ENCODE measurements at places on chromosomes 5 and 9. TPM values are rescaled to one million over a fixed set of nuclear protein-coding genes. Genes with fewer than 3 reads are reported as not detected.

DNA sequence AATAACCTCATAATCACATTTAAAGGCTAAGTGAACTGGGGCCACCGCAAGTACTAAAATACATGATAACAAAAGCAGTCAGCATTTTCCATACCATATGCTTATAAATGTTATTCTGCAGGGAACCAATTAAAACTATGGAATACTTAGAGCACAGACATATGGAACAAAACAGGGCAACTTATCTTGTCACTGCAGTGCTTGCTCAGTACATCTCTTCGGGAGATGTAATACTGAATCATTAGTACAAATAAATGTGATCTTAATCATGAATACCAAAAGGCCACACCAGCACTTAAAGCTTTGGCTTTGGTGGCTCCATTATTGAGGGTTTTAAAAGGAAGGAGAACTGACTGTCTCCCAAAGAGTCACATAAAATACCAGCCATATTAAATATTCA lies 32.1 kb downstream of the PRUNE2 start:
- peak overlapping the region; percentile 36 for H3K4me3 ChIP-seq
- no peaks in the 10 kb centered on the region for H3K36me3 ChIP-seq
- no peak for DNase-seq
- H3K27ac ChIP-seq: peak overlapping the region; percentile 92
- no peaks in the 10 kb centered on the region for H3K27me3 ChIP-seq
- H3K4me1 ChIP-seq: peaks cover 35% of the 10 kb centered on the region

GRCh38 chr5:162752612-162753011 lies 684.8 kb upstream of the CCNG1 start:
- no peak overlapping the region for H3K4me3 ChIP-seq
- H3K4me1 ChIP-seq: no peaks in the 10 kb centered on the region
- DNase-seq: no peak
- H3K27ac ChIP-seq: no peak overlapping the region

GRCh38 chr5:50697739-50698138 lies 31.3 kb downstream of the PARP8 start:
- H3K4me1 ChIP-seq: peaks cover 52% of the 10 kb centered on the region
- H3K4me3 ChIP-seq: no peak overlapping the region
- no peak overlapping the region for H3K27ac ChIP-seq
- DNase-seq: no peak
- no peaks in the 10 kb centered on the region for H3K27me3 ChIP-seq
- H3K36me3 ChIP-seq: no peaks in the 10 kb centered on the region

GRCh38 chr5:92605591-92605990 lies 975.4 kb downstream of the NR2F1-AS1 start:
- no peak overlapping the region for H3K27ac ChIP-seq
- no peak overlapping the region for H3K4me3 ChIP-seq
- DNase-seq: no peak
- H3K27me3 ChIP-seq: no peaks in the 10 kb centered on the region
- peaks cover 2% of the 10 kb centered on the region for H3K4me1 ChIP-seq

Gene SHC3
- total RNA-seq: 4.2 TPM

- H3K4me3 ChIP-seq: no peak overlapping the region
- H3K27ac ChIP-seq: no peak overlapping the region
- peaks cover 42% of the 10 kb centered on the region for H3K36me3 ChIP-seq
- H3K4me1 ChIP-seq: peaks cover 4% of the 10 kb centered on the region
- no peak for DNase-seq
- no peaks in the 10 kb centered on the region for H3K27me3 ChIP-seq
Observed at GRCh38 chr9:125153712-125154367, 10.5 kb upstream of the SCAI start.

DNA sequence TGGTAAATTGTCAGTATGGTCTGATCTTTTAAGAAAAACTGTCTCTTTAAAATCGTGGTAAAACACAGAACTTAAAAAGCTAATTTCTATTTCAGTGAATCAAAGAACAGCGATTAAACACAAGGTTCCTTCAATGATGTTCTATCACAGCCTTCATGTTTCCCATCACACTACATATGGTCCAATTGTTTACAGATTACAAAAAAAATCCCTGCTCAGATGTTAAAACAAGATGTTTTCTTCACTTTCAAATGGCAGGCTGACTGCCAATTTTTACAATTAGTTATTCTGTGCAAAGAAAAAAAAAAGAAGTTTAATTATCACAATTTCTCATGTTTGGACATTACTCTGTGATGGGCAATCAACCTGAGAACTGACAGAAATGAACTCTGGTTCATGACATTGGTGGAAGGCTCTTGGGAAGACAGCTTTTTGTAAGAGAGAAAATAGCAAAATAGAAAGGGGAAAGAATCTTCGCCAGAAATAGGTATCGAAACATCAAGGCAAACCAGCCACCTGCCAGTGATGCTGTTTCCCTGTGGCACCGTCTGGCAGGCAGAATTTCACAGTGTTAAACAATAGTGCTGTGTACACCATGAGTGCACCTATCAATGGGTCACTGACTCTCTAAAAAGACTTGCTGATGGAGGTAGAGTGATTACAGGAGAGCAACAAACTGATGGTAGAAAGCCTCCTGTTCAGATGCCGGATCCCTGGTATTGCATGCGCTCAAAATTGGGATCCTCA lies 1020.0 kb upstream of the ARRDC3 start:
- 0 out of 2 replicates have a peak overlapping the region, but pooled peaks have one; percentile 42 for H3K27ac ChIP-seq
- no peak overlapping the region for H3K4me3 ChIP-seq
- no peaks in the 10 kb centered on the region for H3K36me3 ChIP-seq
- H3K27me3 ChIP-seq: no peaks in the 10 kb centered on the region
- no peak for DNase-seq

- H3K27ac ChIP-seq: no peak overlapping the region
- no peak for DNase-seq
- H3K4me3 ChIP-seq: no peak overlapping the region
- H3K36me3 ChIP-seq: no peaks in the 10 kb centered on the region
- no peaks in the 10 kb centered on the region for H3K27me3 ChIP-seq
Observed at GRCh38 chr5:97009212-97009898, 73.5 kb downstream of the LNPEP start.

Gene PITX1
- 0.07 TPM for total RNA-seq

GRCh38 chr9:16211946-16212345 lies 658.5 kb downstream of the BNC2 start:
- H3K27me3 ChIP-seq: no peaks in the 10 kb centered on the region
- no peak for DNase-seq
- H3K4me1 ChIP-seq: peaks cover 14% of the 10 kb centered on the region
- no peak overlapping the region for H3K27ac ChIP-seq
- no peak overlapping the region for H3K4me3 ChIP-seq

- H3K27ac ChIP-seq: no peak within 1 kb of the TSS
- H3K4me1 ChIP-seq: no peaks in the 10 kb centered on the region
- peaks cover under 1% of the 10 kb centered on the region for H3K27me3 ChIP-seq
- peaks cover 17% of the 10 kb centered on the region for H3K36me3 ChIP-seq
Observed at GRCh38 chr9:122788831-122789230, at the start of gene OR5C1. TSS of gene OR5C1 (plus strand) at chr9:122788933. CDS start at chr9:122788933, 0 bp downstream.
